BJ (cell line): ENCODE measurements at places on chromosomes 11 and 22. TPM values are rescaled to one million over a fixed set of nuclear protein-coding genes. Genes with fewer than 3 reads are reported as not detected.

DNA sequence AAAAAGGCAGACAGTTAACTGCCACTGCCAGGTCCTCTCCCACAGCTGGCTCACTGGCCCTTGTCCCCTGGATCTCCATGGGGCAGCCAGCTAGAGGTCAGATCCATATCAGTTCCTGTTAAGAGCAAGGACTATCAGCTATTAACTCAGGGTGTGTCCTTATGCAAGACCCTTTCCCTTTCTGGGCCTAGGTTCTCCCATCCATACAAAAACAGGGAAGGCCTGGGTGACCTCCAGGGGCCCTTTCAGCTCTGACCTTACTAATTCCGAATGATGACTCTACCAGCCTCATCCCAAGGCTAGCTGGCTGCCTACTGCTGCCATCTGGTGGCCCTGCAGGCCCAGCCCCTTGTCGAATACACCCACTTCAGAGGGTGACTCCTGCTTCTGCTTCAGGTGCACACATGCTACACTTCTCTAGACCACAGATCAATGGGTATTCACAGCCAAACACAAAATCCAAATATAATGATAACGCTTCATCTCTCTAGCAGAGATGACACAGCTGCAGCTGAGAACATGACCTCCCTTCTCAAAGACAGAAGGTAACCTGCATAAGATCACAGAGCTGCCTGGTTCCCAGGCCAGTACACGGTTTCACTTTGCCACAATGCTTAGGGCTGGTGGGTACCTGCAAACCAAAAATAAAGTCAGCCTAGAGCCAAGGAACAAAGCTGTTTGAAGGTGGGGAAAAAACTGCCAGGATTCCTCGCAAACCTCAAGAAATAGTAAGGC lies 34.1 kb downstream of the SERGEF start:
- DNase-seq = no peak

MTNR1B gene
- polyA plus RNA-seq = not detected in 2 replicates

LIF gene
- polyA plus RNA-seq = 3.8 and 5.8 TPM in 2 replicates

TBC1D10A gene
- 13.6 and 22.1 TPM in 2 replicates for polyA plus RNA-seq

DNA sequence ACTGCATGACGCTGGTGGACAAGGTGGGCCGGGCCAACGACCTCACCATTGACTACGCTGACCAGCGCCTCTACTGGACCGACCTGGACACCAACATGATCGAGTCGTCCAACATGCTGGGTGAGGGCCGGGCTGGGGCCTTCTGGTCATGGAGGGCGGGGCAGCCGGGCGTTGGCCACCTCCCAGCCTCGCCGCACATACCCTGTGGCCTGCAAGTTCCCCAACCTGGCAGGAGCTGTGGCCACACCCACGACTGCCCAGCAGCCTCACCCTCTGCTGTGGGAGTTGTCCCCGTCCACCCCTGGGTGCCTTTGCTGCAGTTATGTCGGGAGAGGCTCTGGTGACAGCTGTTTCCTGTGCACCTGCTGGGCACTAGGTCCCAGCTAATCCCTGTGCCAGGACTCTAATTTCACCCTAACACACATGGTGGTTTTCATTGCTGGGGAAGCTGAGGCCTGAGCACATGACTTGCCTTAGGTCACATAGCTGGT lies 49.0 kb upstream of the PPP6R3 start:
- DNase-seq = no peak

SAC3D1 gene
- polyA plus RNA-seq = 5.9 and 7.3 TPM in 2 replicates

GRCh38 chr22:47738472-47739013 lies 976.1 kb downstream of the TBC1D22A start:
- no peak for DNase-seq
